ENCODE measurements at places on chromosomes 3 and 15.

- DNase-seq, result no peak
These were observed 30.3 kb downstream of the ABHD2 start for GRCh38 chr15:89118481-89118989.

GRCh38 chr3:182244222-182244971 is 532.7 kb downstream of the SOX2 start:
- DNase-seq, result peak; percentile 73

DNA sequence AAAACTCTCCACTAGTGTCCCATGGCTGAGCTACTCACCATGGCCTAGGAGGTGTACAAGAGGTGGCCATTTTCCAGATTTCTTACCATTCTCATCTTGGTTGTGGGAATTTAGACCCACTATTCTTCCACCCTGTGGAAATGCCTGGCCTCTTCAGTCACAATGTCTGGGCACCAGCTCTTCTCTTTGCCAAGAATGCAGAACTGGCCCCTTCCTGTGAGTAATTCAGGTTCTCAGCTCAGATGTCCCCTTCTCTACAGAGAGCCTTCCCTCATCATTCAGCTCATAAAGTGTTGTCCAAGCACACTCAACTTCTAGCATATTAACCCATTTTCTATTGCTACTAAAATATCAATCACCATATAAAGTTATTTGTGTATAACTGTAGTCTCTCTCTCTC is 575.5 kb upstream of the KCNMB2 start:
- no peak for DNase-seq

- DNase-seq, result no peak
These were observed 1029.2 kb downstream of the EPHA3 start for GRCh38 chr3:90136456-90137191.

GRCh38 chr3:78846718-78847117 is 921.1 kb downstream of the ROBO1 start:
- no peak for DNase-seq

DNA sequence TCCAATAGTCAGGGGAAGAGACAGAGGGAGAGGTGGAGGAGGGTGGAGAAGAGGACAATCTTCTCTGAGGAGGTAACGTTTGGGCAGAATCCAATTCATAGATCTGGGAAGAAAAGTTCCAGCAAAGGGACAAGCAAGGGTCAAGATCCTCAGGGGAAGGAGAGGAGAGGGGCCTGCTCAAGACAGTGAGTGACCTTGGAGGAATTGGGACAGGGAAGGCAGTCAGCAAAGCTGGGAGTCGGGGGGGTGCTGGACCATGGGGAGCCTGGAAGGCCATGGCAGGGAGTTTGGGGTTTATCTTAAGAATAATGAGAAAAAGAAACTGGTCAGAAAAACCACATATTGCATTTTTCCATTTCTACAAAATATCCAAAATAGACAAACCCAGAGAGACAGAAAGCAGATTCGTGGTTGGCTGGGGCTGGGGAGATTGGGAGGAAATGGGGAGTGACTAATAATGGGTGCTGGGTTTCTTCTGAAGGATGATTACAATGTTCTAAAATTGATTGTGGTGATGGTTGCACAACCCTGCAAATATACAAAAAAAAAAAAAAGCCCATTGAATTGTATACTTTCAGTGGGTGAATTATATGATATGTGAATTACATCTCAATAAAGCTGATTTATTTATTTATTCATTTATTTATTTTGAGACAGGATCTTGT is 19.6 kb upstream of the SRP14 start:
- DNase-seq, result no peak

DNA sequence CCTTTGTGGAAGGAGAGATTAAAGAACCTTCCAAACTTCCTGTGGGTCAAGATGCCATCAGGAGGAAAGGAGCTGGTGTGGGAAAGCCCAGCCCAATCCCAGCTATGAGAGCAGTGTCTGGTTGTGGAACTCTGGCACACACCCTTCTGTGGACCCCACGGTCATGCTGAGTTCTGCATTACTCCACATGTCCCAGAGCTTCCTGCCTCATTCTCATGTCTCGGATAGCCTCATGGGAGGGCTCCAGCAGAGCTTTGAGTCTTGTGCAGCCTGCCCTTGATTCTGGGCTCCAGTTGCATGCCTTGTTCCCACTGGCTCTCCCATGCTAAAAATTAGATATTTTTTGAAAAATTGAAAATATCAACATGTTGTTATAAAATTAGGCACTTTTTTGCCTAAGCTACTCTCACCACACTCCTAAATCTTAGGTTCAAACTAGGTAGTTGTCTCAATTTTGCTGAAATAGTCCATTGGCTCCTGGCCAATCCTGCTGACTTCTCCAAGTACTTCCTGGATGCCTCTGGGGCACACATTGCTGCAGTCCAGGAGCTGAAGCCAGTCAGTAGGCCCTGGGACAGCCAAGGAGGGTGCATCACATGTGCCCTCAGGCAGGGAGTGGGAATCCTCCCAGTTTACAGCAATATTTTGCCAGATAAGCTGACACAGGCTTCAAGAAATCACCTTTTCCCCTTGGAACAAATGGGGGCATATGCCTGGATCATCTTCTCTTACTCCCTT is 144.3 kb downstream of the EEFSEC start:
- no peak for DNase-seq

DNA sequence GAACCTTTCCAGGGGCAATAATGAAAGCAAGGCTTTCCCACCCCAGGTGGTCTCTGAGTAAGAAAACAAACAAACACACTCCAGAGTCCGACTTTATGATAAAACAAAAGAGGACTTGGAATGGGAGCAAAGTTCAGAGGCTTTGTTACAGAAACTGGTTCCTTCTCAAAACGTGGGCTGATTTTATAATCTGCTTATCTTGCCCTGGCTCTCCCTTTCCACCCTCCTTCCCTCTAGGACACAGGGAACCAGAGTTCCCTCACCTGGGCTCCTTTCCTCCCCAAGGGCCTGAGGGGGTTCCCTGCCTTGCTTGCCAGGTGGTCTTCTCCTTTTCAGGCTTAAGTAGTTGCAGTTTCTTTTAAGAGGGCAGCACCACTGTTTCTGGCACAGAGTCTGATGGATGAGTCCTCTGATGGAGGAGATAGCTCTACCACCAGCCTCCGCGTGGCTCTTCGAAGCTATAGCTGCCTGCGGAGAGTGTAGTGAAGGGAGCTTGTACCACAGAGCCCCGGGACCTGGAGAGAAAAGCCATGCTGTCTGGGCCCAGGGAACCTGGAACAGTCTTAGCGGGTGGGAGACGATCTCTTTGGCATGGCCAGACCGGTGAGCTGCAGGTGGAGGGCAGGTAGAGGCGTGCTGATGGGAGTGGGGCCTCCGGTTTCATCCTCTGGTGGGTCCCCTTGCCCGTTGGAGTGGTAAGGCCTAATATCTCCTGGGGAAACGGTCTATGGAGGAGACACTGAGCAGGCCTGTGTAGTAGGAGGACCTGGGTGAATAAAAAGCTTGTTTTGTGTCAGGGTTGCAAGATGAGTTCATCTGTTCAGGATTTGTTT is 68.7 kb downstream of the SMAD6 start:
- DNase-seq, result no peak

GRCh38 chr3:186493525-186494255 is 50.5 kb downstream of the CRYGS start:
- no peak for DNase-seq

GRCh38 chr3:89560568-89560967 is 453.1 kb downstream of the EPHA3 start:
- no peak for DNase-seq

- DNase-seq, result no peak
These were observed 116.1 kb upstream of the IL12A start for GRCh38 chr3:159872374-159873109.

Measured in midbrain (tissue), 1 donor.